ENCODE measurements at places on chromosomes 12 and 14. TPM values are rescaled to one million over a fixed set of nuclear protein-coding genes. Genes with fewer than 3 reads are reported as not detected.

- no peak overlapping the region for H3K27ac ChIP-seq
- H3K27me3 ChIP-seq = no peaks in the 10 kb centered on the region
- H3K36me3 ChIP-seq = no peaks in the 10 kb centered on the region
- H3K4me1 ChIP-seq = peaks cover 6% of the 10 kb centered on the region
Observed at GRCh38 chr14:99182548-99183250, 89.3 kb downstream of the BCL11B start.

DNA sequence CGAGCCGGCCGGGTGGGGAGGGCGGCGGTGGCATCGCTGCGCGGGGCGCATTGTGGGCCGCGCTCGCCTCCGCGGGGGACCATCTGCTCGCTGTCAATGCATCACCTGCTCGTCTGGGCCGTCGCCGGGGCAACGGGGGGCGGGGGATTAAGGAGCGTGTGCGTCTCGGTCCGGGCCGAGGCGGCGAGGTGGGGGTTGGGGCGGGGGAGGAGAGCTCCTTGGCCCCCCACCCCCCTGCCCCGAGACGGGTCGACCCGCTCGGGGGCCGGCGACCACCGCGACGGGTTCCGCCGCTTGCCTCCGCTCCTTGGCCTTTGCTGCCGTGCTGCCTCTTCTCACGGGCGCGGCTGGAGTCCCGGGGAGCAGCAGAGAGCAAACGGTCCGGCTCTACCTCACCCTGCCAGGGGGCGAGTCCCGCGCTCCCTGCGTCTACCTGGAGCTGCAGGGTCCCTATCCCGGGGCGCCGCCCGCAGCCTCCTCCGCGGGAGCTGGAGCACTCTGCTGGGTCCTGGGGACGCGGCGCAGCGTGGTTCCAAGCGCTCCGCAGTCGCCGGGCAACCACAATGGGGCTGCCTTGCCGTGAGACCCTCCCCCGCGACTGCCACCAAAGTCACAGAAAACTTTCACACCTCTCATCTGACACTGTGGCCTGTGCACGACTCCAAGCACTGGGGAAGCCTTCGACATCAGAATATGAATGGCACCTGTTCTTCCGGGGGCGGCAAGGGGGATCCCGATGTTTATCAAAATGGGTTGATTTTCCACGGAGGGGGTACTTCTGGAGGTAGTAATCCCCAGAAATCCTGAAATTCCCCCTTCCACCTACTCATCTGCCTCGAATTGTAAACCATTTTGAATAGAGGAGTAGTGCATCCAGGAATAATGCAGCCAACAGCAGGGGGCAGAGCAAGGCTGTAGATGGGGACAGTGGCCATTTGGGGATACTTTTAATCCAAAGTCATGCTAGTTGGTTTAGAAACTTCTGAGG is at the start of gene C12orf42:
Gene C12orf42, minus strand, starts transcription at position 500 of the 988 bp plus-strand sequence. CDS start 17,542 bp downstream, outside the sequence.
- peak within 1 kb of the TSS; percentile 48 for H3K4me3 ChIP-seq
- no peak within 1 kb of the TSS for H3K27ac ChIP-seq
- peak; percentile 69 for DNase-seq
- no peaks in the 10 kb centered on the region for H3K27me3 ChIP-seq
- H3K36me3 ChIP-seq = no peaks in the 10 kb centered on the region
- peaks cover 4% of the 10 kb centered on the region for H3K4me1 ChIP-seq

GRCh38 chr14:35380794-35381193 is 23.8 kb downstream of the NFKBIA start:
- no peaks in the 10 kb centered on the region for H3K27me3 ChIP-seq
- H3K4me3 ChIP-seq = no peak overlapping the region
- no peak overlapping the region for H3K27ac ChIP-seq
- H3K4me1 ChIP-seq = peaks cover 19% of the 10 kb centered on the region

DNA sequence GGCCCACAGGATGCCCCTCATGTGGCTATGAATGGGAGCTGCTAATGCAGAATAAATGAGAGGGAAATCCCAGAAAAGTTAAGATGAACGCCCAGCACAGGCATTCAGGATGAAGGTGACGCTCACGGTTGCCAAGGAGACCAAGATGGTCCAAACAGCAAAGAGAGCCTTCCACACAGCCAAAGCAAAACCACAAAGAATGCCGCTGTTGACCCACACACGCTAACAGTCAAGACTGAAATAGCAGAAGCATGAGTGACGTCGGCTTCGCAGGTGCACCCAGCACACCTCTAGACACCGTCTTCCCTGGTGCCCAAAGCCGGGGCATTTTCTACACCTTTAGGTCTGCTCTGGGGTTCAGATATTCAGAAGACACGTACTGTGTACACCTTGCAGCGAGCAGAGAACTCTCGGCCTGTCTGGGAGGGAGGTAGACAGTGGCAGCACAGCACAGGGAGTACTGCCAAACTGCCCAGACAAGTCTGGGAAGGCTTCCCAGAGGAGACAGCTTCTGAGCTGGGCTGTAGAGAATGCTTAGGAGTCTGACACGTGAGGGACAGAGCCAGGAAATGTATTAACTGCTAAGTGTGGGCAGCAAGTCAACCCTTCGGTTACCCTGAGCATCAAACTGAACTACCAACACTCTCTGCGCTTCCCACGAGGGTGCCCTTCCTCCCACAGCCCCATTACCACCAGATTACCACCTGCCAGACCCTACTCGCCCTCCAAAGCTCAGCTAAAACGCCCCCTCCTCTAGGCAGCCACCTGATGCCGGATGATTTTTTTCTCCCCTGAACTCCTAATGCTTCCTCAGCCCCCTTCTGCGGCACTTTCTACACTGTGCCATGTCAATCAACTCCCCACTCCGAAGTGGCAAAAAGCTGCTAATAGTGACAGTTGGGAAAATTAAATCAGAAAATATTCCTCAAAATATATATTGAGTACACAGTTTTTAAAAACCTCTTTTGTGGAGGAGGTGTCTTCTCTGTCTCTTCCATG is 50.1 kb downstream of the CCDC88C start:
- H3K27me3 ChIP-seq = no peaks in the 10 kb centered on the region
- H3K36me3 ChIP-seq = no peaks in the 10 kb centered on the region
- no peak overlapping the region for H3K4me3 ChIP-seq
- H3K4me1 ChIP-seq = peaks cover 9% of the 10 kb centered on the region
- no peak overlapping the region for H3K27ac ChIP-seq

GRCh38 chr12:52090291-52090690 is 10.8 kb downstream of the SMIM41 start:
- no peak overlapping the region for H3K4me3 ChIP-seq
- no peaks in the 10 kb centered on the region for H3K36me3 ChIP-seq
- H3K27ac ChIP-seq = no peak overlapping the region
- DNase-seq = no peak
- H3K27me3 ChIP-seq = no peaks in the 10 kb centered on the region
- peaks cover 9% of the 10 kb centered on the region for H3K4me1 ChIP-seq

- H3K4me1 ChIP-seq = no peaks in the 10 kb centered on the region
- H3K36me3 ChIP-seq = no peaks in the 10 kb centered on the region
- DNase-seq = no peak
- H3K27ac ChIP-seq = no peak overlapping the region
- no peak overlapping the region for H3K4me3 ChIP-seq
Observed at GRCh38 chr12:77996670-77997069, 166.0 kb downstream of the NAV3 start.

Gene ASPG
- total RNA-seq = 2.7 TPM

Gene TSPAN11
- total RNA-seq = 2.7 TPM

Gene ZDHHC22
- total RNA-seq = 3.2 TPM

Gene RNASE4
- 27.6 TPM for total RNA-seq

All from testis (tissue), 5 donors.